ENCODE measurements at places on chromosomes 5 and 9.

DNA sequence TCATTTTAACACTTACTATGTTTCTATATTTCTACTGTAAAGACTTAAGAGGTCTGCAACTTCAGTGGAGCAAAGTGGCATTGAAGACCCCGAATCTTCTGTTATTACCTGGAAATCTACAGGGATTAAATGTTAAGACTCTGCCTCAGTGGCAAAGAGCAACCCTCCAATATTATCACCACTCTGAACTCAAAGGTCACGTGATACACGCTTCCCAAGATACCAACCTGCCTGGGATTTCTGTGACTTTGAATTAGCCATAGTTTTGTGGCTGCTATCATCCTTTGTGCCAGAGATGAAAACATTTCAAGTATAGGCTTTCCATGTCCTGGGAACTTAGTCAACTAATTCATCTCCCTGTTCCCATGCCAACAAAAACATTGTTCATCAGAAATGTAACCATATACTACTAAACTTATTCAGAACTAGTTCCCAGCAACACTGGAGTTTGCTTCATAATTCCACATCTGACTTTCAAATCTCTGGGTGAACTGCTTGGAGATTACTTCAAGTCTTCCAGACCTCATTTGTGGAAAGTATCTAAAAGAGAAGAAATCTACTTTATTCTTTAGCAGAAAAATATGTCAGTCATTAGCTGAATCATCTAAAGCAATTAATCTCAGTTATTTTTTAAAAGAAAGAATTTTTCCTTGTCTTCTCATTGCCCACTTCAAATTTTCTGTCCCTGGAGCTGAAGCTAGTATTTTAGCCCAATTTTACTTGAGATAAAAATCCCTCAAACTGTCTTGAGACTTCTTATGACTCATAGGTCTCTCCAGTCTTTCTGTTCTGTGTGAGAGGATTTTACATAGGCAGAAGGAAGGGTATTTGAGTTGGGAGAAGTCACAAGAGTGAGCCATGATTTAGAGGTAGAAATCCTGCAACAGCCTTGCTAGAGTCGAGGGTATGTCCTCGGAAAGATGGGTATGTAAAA, 83.0 kb downstream of the ZNF462 start:
- DNase-seq, result no peak

DNA sequence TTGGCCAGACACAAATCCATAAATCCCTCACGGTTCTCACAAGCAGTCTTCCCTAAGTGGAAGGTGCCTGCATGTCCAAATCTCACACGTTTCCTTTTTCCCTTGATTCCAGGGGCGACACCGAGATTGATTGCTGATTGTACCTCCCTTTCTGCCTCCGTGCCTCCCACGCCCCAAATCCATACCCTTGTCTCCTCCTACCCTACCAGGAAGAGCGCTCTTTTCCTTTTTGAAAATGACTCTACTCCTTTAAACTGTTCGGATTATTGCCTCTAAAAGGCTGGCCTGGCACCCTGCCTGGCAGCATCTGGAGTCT, 4.5 kb downstream of the STC2 start:
- DNase-seq, result no peak

GRCh38 chr9:106177216-106177615, 482.9 kb downstream of the TMEM38B start:
- no peak for DNase-seq

- DNase-seq, result no peak
Measured at GRCh38 chr9:137630126-137630525, 11.3 kb downstream of the EHMT1 start.

DNA sequence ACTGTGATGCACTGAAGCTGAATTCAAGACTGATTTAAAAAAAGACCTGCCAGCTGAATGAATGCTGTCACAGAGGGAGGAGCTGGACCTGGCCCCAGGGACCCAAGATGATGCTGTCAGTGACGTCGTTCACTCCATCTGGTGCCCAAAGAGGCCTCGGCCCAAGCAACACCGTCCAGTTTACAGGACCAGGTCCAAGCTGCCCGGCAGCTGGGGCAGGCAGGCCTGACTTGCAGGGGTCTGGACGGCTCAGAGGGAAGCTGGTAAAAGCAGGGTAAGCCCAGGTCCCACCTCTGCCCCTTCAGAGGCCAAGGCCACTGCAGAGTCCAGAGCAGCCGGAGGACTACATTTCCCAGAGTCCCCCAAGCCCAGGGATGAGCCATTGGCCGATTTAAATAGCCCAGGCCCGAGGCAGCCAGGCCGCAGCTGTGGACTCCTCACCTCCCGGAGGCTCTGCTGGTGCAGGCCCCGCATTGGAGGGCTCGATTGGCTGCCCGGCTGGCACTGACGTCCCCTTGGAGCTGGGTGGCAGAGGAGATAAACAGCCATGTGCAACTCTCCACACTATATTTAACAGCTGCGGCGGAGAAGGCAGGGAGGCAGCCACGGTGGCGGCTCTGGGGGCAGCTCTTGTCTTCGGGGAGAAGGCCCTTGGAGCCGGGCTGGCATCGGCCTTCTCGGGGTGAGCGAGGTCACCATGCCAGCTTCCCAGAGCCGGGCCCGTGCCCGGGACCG, at the start of gene PLPP7:
Gene PLPP7 (plus strand): TSS at position 423 of the 735 bp plus-strand sequence. CDS start 275 bp downstream, at position 698.
- no peak for DNase-seq

DNA sequence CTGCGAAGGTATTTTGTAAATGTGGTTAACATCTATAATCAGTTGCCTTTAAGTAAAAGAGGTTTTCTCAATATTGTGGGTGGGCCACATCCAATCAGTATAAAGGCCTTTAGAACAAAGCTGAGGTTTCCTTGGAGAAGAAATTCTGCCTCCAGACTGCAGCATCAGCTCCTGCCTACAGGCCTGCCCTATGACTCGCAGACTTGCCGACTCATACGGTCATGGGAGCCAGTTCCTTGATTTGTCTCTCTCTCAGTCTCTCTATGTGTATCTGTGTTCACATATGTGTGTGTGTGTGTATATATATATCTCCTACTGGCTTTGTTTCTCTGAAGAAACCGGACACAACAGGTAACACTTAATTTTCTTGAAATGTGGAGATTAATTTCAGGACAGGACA, 45.3 kb downstream of the SLC36A1 start:
- DNase-seq, result no peak

GRCh38 chr9:98092613-98092931, 26.4 kb downstream of the TRIM14 start:
- no peak for DNase-seq
